ENCODE measurements at places on chromosomes 13 and 19. TPM values are rescaled to one million over a fixed set of nuclear protein-coding genes. Genes with fewer than 3 reads are reported as not detected.

Gene FARP1
- 91.1 TPM for total RNA-seq

Gene DPF1
- total RNA-seq = 6.8 TPM

Gene AMH
- total RNA-seq = 11.2 TPM

DNA sequence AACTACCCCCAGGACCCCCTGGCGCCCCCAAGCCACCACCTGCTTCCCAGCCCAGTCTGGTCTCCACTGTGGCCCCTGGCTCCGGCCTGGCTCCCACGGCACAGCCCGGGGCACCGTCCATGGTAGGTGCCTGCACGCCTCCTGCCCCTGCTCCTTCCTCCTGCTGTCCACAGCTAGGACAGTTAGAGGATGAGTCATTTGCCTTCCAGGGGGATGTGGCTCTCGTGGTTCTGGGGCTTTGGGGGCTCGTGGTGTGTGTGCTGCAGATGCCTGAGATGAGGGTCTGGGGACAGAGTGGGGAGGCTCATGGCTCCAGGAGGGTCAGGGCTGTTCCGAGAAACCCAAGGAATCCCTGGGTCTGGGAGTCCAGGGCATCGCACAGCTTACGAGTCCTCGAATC lies 12.7 kb downstream of the MED25 start:
- DNase-seq = no peak

- no peak for DNase-seq
Observed at GRCh38 chr13:60753641-60754040, 356.6 kb downstream of the TDRD3 start.

GRCh38 chr13:74037762-74038161 lies 96.4 kb downstream of the KLF12 start:
- DNase-seq = no peak

GRCh38 chr19:8069096-8069973 lies 16.8 kb downstream of the CCL25 start:
- peak; percentile 73 for DNase-seq

DNA sequence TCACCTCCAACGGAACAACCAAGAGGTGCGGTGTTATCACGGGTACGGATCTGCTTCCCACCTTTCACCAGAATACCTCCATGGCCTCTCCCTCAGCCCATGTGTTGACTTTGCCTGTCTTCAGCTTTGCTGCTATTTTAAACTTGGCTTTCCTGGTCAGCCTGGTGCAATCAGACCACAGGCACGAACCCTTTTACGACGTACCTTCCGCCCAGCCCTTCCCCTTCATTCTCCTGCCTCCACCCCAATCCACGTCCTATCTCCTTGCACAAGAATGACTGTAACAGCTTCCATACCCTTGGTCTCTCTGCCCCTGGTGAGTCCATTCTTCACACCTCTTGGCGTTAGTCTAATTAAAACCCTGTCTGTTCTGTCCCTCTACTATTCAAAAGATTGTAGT lies 431.7 kb downstream of the EFNB2 start:
- DNase-seq = no peak

GRCh38 chr13:110044551-110045111 lies 258.2 kb upstream of the IRS2 start:
- no peak for DNase-seq

- DNase-seq = no peak
Observed at GRCh38 chr13:106213028-106213757, 322.3 kb downstream of the EFNB2 start.

GRCh38 chr19:814152-815078 lies 7.3 kb downstream of the PLPPR3 start:
- DNase-seq = no peak

GRCh38 chr13:47672245-47673008 lies 328.6 kb downstream of the SUCLA2 start:
- DNase-seq = no peak

Measured in WTC11 (cell line).